ENCODE measurements at places on chromosomes 5 and 9.

DNA sequence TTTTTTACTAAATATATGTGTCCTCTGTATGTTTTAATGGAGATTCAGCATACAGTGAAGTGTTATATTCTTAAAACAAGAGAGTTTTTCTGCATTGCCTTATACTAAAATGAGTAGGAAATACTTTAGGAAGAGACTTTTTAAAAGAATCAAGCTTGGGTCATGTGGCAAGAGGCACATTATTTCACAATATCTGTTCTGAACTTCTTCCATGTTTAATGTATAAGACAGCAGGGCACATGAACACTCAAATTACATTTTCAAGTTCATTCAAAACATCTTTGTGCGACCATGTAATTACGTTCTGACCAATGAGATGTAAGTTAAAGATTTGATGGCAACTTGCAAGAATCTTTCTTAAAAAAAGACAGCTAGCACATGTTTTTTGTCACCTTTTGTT, 1055.9 kb downstream of the NR2F1-AS1 start:
- no peak for DNase-seq

- DNase-seq: no peak
Observed at GRCh38 chr5:178259623-178260536, 27.3 kb upstream of the PHYKPL start.

DNA sequence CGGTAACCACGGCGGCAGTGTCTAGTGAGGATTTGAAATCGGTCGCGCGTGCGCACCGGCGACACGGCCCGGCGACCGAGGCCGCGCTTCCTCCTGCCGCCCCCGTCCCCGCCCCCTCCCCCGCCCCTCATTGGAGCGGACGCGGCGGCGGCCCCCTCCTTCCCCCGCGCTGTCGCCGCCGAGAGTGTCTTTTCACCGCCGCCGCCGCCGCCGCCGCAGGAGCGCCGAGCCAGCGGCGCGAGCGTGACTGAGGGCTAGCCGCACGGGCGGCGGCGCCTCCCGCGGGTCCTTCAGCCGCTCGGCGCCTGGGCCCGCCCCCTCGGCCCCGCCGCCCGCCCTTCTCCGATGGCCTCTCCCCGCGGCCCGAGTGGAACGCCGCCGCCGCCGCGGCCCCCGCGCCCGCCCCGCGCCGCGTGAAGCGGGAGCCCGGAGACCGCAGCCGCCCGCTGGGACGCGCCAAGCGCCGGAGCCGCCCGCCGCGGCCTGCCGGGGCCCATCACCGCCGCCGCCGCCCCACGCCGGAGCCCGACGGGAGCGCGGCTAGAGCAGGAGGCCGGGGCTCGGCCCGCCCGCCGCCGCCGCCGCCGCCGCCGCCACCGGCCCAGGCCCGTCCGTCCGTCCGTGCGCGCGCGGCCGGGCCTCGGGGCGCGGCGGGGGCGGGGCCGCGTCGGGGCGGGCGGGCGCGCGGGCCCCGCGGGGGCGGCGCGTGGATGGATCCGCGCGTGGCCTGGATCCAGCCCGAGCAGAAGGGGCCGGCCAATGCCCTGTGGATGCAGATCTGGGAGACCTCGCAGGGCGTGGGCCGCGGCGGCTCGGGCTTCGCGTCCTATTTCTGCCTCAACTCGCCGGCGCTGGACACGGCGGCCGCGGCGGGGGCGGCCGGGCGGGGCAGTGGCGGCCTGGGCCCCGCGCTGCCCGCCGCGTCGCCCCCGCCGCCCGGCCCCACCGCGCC, at the start of gene TENT4A:
Gene TENT4A (plus strand): TSS at position 159 of the 952 bp plus-strand sequence. CDS start 552 bp downstream, at position 711.
- no peak for DNase-seq

DNA sequence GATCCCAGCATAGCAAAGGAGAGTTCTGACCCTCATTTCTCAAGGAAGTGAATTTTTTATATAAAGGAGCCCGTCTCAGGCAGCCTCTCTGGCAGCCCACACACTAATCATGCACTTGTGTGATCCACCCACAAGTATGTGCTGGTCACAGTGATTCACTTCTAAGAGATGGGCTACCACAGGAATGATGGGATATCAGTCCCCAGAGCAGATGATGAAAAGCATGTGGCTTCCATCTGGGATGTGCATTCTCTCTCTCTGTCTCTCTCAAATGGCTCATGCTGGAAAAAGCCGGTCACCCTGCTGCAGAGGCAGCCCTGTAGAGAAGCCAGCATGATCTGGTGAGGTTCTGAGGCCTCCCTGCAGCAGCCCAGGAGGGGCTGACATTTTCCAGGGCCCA, 74.2 kb upstream of the ADCY2 start:
- DNase-seq: no peak

Measured in dorsolateral prefrontal cortex (tissue), 122 donors.